Fibroblast of the aortic adventitia (primary cell): ENCODE measurements at places on chromosomes 16 and 17.

GRCh38 chr17:4173781-4174180 lies 30.8 kb downstream of the CYB5D2 start:
- no peak for DNase-seq

DNA sequence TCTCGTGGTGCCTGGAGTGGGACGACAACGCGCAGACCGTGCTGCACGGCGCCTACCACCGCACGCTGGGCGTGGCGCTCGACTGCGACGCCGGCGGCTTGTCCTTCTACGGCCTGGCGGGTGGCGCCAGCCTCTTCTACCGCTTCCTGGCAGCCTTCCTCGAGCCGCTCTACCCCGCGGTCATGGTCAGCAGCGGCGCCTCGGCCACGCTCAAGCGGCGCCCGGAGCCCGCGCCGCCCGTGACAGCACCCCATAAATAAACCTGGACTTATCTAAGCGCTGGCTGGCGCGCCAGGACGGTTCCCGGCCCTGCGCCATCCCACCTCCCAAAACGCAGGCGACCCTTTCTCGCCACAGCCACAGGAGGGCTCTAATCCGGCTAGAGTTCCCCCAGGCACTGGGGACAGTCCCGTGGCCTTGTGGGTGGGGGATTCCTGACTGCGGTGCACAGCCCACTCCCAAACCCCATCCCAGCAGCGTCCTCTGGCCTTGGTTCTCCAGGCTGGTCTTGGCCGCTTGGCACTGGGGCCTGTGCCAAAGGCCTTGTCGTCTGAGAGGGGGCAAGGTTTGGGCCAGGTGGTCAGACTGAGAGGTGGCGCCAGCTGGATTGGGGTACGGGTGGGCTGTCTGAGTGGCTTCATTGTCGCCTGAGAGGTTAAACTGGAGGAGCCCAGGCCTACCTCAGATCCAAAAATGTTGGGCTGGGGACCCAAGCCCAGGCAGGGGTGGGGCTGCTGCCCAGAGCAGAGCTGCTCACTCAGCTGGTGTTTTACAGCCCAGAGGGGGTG lies 10.1 kb upstream of the SLC16A5 start:
- DNase-seq: no peak

GRCh38 chr17:16987066-16987829 lies 15.3 kb upstream of the TNFRSF13B start:
- no peak for DNase-seq

- no peak for DNase-seq
Measured at GRCh38 chr17:39643271-39643670, 6.3 kb downstream of the STARD3 start.

- no peak for DNase-seq
Measured at GRCh38 chr16:27978876-27979275, 84.6 kb downstream of the GSG1L start.

GRCh38 chr17:42578282-42578869 lies 847 bp upstream of the PSMC3IP start:
- DNase-seq: peak; percentile 77

GRCh38 chr16:73912281-73912680 lies 384.3 kb upstream of the PSMD7 start:
- DNase-seq: no peak

- DNase-seq: no peak
Measured at GRCh38 chr16:60123392-60124023, 1389.4 kb upstream of the GOT2 start.
